Upper lobe of right lung (tissue), 1 donor: ENCODE measurements at places on chromosomes 13 and 19. TPM values are rescaled to one million over a fixed set of nuclear protein-coding genes. Genes with fewer than 3 reads are reported as not detected.

GRCh38 chr19:990119-990571, 6.0 kb downstream of the WDR18 start:
- no peak for DNase-seq

DNA sequence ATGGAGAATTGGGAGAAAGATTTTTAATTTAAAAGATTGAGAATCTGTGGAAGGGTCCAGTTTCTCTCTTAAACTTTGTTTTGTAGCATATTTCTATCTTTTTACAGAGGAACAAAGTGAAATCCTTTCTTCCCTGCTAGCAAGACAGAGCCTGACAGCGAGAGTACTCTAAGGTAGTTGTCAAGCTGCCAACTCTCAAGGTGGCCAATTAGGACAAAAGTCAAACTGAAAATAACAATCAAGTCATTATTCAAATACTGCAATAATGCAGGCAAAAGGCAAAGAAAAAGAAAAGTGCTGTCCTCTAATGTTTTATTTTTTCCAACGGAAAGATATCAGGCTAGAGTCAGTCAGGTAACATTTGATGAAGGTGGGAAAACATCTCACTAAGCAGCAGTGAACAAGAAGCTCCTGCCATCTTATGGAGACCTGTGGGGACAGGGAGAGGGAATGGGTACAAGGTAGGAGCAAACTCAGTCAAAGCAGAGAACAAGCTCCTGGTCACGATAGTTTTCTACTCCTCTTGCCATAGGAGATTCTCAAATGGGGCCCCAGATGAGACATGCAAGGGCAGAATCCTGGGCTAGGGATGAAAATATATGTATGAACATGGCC, 801.9 kb upstream of the SLITRK1 start:
- DNase-seq: no peak

Gene FOXA3
- total RNA-seq: 1.6 TPM

GRCh38 chr19:29884466-29884865, 57.6 kb upstream of the URI1 start:
- no peak for DNase-seq

DNA sequence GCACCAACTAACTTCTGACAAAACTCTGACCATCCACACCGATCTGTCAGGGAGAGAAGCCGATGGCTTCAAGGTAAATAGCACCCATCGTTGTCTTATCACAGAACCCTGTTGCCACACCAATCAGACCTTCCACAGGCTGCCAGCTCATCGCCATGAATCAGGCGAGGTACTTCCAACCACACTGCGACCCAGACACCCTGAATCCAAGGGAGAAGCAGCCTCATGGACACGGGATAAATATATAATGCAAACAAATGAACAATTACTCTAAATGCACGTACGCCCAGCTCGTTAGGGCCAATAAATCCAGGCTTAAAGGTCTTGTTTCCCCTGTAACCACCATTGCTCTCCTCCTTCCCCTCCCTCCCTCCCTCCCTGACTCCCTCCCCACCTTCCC, 20.8 kb downstream of the RANBP3 start:
- DNase-seq: no peak

GRCh38 chr19:32363175-32363574, 17.8 kb downstream of the ZNF507 start:
- no peak for DNase-seq

DNA sequence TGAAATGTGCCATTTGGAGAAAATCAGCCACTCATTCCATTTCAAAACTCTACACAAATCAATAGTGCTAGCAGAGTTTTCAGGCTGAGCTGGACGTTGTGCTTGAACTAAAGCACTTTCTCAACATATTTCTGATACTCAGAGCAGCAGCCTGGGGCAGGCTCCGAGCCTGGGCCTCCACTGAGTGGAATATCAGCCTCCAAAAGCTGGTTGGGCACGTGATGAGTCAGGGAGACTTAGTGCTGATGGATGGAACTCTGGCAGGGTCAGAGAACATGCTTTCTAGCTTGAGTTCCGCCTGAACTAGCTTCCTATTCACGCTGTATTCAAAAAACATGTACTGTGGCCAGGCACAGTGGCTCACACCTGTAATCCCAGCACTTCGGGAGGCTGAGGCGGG, 85.8 kb upstream of the PCDH8 start:
- no peak for DNase-seq

GRCh38 chr13:97249796-97250495, 27.8 kb downstream of the MBNL2 start:
- no peak for DNase-seq

Gene KIRREL2
- total RNA-seq: not detected

Gene ZNF221
- total RNA-seq: 3.9 TPM

Gene ACER1
- not detected for total RNA-seq

Gene FAM124A
- 3.9 TPM for total RNA-seq

Gene PPFIA3
- 10.7 TPM for total RNA-seq

DNA sequence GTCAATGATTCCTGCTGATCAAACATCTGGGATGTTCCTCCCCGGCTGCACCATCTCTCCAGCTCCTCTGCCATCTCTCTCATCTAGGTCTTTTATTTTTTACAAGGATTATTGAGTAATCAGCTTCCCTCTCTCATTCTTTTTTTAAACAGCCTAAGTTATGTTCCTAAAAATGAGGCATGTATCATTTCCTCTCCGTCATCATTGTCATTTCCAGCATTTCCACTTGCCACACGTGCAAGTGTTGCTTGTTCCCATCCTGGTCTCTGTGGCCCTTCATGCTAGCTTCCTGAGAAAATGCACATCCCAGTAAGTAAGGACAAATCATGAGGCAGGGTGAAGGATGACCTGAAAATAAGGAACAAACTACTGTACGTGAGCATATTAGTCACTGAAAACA, 102.7 kb upstream of the POSTN start:
- no peak for DNase-seq
